ENCODE measurements at places on chromosomes 2 and 18.

- no peak for DNase-seq
Measured at GRCh38 chr2:240302933-240303595, 132.4 kb upstream of the GPC1 start.

DNA sequence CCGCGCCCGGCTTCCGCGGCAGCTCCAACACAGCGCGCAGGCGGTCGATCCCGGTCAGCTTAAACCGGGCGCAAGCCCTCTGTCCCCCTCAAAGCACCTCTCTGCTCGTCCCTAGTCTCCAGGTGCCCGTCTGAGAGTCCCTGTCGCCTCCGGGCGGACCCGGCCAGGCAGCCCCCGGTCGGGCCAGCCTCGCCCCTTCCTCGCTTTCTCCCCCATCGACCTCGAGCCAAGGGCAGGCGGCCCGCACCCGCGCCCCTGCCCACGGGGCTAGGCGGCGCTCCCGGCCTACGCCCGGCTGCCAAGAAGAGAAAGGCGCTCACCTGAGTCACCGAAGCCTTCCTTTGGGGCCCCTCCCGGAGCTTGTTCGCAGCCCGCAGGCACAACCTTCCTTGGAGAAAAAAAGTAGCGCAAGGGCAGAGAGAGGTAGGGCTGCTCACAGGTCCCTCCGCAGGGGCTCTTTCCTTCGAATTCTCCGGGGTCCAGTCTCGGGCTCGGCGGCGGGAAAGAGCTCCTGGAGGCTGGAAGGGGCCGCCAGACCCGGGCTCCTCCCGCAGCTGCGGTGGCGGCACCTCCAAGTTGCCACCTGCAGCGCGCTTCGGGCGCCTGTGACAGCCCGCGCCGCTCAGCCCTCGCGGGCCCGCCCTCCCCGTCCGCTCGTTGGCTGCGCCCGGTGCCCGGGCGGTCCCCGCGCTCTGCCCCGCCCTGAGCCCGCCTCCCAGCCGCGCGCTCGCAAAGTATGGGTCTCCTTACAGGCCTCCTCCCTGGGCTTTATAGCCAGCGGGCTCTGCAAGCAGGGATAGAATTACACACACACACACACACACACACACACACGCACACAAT is 86.5 kb upstream of the EPB41L3 start:
- DNase-seq, result peak; percentile 74

DNA sequence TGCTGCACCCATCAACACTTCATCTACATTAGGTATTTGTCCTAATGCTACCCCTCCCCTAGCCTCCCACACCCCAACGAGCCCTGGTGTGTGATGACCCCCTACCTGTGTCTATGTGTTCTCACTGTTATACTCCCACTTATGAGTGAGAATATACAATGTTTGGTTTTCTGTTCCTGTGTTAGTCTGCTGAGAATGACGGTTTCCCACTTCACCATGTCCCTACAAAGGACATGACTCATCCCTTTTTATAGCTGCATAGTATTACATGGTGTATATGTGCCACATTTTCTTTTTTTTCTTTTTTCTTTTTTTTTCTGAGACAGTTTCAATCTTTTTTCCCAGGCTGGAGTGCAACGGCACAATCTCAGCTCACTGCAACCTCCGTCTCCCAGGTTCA is 284.1 kb upstream of the CYP26B1 start:
- DNase-seq, result no peak

GRCh38 chr2:233093166-233093448 is 33.0 kb downstream of the INPP5D start:
- DNase-seq, result no peak

GRCh38 chr2:28457237-28457636 is 38.6 kb upstream of the PLB1 start:
- no peak for DNase-seq

DNA sequence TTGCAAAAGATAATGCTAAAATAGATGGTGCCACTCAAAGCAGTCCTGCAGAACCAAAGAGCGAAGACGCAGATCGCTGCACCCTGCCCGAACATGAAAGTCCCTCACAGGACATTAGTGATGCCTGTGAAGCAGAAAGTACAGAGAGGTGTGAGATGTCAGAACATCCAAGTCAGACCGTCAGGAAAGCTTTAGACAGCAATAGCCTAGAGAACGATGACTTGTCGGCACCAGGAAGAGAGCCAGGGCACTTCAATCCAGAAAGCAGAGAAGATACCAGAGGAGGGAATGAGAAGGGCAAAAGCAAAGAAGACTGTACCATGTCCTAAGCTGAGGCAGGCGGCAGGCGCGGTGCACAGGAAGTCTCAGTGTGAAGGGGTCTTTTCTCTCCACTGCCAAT is 34.8 kb upstream of the RBM44 start:
- no peak for DNase-seq

GRCh38 chr2:137892739-137893138 is 71.5 kb upstream of the HNMT start:
- no peak for DNase-seq
